Skin of body (tissue), 3 donors: ENCODE measurements at places on chromosomes 12 and 14. TPM values are rescaled to one million over a fixed set of nuclear protein-coding genes. Genes with fewer than 3 reads are reported as not detected.

FAR2 gene
- total RNA-seq: 30.7 TPM

CLMN gene
- 13.6 TPM for total RNA-seq

CRIP2 gene
- total RNA-seq: 43.2 TPM

MYH6 gene
- total RNA-seq: 0.30 TPM

SYCP3 gene
- total RNA-seq: 0.10 TPM

FAM90A1 gene
- not detected for total RNA-seq

NR4A1 gene
- 138 TPM for total RNA-seq

LAG3 gene
- 0.49 TPM for total RNA-seq

MYBPC1 gene
- total RNA-seq: 398 TPM

SERPINA6 gene
- total RNA-seq: not detected

LRFN5 gene
- total RNA-seq: 11.8 TPM

MAP3K9 gene
- total RNA-seq: 6.9 TPM

ARHGAP9 gene
- total RNA-seq: 5.0 TPM

AVPR1A gene
- 44.2 TPM for total RNA-seq

L3HYPDH gene
- total RNA-seq: 35.1 TPM

PTGER2 gene
- total RNA-seq: 2.2 TPM

TMEM30B gene
- total RNA-seq: 10.4 TPM

NINJ2 gene
- total RNA-seq: 2.3 TPM

SLC38A4 gene
- 2.7 TPM for total RNA-seq

PLD4 gene
- 5.6 TPM for total RNA-seq

STAB2 gene
- total RNA-seq: 6.3 TPM

BEGAIN gene
- total RNA-seq: 1.4 TPM

HVCN1 gene
- 4.1 TPM for total RNA-seq

MIS18BP1 gene
- total RNA-seq: 52.9 TPM

EPYC gene
- total RNA-seq: 0.20 TPM
